Urothelium cell line (cell line): ENCODE measurements at places on chromosomes 13 and 19.

GRCh38 chr19:12984683-12985048 is 10.6 kb upstream of the NFIX start:
- no peak for DNase-seq

DNA sequence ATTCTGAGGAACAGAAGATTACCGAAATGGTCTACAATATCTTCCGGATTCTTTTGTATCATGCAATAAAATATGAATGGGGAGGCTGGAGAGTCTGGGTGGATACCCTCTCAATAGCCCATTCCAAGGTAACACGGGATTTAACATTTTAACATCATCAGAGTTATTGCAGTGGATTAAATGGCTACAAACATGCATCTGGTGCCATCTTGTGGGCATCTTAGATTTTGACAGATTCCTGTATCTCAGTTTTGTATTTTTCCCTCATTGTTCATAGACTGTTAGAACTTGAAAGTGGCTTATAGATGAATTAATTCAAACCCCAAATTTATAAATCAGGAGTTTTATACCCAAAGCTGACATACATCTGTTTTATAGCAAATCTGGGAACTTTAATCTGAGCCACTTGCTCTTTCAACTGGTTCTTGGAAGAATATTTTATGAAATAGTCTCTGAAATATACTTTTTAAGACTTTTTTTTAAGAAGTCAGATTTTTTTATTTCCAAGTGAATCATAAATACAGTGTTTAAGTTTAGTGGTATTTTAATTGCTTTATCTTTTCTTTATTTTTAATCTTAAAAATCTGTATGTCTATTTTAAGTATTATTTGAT is 215.2 kb downstream of the NBEA start:
- DNase-seq, result peak; percentile 15

DNA sequence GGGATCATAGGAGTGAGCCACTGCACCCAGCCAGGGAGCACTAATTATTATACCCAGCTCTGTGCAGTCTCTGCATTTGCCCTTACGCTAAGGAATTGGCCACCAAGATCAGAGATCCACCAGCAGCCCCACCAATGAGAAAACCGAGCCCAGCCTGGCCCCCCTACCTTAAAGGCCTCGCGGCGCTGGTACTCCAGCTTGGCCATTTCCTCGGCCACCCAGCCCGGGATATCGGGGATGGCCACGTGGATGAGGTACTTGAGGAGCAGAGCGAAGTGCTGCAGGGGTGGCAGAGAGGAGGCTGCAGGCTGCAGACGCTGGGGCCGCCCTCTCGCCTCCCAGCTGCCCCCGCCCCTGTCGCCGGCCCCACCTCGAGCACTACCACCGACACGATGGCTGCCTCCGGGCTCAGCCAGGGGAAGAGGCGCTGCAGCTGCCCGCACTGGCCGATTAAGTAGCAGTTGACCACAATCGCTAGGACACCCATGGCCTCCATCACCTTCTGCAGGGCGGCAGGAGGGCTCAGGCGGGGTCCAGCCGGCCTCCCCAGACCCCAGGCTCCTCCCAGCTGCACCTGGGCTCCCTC is 7.5 kb downstream of the ANO8 start:
- no peak for DNase-seq

- peak; percentile 50 for DNase-seq
Measured at GRCh38 chr19:27774827-27775226, 1438.1 kb downstream of the UQCRFS1 start.

DNA sequence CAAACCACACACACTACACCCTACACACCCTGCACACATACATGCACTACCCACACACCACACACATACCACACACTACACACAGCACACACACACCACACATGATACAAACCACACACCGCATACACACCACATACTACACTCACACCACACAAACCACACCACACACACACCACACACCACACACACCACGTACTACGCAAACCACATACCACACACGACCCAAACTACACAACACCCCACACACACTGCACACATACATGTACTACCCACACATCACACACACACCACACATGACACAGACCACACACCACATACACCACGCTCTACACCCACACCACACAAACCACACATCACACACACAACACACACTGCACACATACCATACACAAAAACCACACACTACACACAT is 6.6 kb downstream of the MAG start:
- no peak for DNase-seq

GRCh38 chr13:30654430-30654829 is 36.7 kb downstream of the USPL1 start:
- DNase-seq, result no peak

- DNase-seq, result no peak
Measured at GRCh38 chr13:91216928-91217700, 130.4 kb upstream of the MIR17HG start.

GRCh38 chr19:495402-496111 is 729 bp upstream of the MADCAM1 start:
- peak; percentile 45 for DNase-seq

- DNase-seq, result no peak
Measured at GRCh38 chr19:10544753-10545251, 1.1 kb downstream of the ATG4D start.

DNA sequence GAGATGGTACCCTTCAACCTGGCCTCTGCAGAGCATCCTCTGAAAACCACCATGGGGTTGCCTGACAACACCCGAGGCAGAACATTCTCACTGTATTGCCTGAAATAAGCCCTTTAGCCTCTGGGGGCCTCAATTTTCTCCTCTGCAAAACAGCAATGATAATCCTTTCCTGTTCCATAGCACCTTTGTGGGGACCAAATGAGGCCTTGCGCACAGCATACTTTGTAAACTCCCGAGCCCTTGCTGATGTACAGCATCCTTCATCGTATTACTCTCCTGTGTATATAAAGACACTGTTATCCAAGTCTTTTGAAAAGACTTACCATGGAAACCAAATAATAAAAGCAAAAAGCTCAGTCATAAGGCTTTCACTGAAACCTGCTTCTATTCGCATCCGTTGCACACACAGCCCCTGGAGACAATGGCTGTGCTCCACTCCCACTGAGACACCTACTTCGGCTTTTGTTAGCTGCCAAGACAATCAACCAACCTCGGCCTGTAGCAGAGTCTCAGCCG is 276.0 kb downstream of the FOXO1 start:
- no peak for DNase-seq

DNA sequence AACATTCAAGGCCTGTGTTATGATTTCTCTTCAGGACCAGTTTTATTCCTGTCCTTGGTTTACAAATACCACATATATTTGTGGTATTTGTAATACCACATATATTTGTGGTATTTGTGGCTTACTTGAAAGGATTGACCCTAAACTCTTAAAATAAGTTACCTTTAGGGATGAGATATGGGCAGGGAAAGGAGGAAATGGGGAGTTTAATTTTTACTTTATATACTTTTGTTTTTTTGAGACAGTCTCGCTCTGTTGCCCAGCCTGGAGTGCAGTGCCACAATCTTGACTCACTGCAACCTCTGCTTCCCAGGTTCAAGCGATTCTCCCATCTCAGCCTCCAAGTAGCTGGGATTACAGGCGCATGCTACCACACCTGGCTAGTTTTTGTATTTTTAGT is 2.3 kb upstream of the TGDS start:
- DNase-seq, result no peak

DNA sequence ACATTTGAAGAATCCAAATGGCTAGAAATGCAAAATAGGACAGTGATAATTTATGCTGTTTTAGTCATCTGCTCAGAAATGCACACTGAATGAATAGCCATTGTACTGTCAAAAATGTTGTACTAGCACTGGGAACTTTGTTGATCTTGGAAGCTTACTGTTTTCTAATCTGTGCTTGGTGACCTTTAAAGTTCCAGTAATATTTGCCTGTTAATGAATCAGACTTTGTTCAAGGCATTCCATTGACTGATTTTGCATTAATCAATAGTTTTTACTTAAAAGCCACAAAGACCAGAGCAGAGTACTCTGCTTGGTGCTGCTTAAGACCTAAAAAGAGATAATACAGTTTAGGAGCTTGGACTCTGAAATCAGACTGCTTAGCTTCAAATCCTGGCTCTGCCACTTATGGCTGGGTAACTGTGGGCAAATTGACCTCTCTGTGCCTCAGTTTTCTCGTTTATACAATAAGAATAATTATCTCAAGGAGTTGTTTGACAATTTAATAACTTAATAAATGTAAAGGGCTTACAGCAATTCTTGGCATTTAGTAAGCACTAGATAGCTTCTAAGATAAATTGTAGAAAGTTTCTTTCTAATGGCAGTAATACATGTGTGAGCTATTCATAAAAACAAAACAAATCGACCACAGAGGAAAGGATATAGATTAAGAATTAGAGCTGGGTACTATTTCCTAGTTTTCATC is 4.6 kb upstream of the SLAIN1 start:
- DNase-seq, result no peak

GRCh38 chr13:108922108-108922507 is 292.7 kb downstream of the MYO16 start:
- DNase-seq, result no peak

GRCh38 chr13:27573265-27573664 is 47.1 kb downstream of the LNX2 start:
- DNase-seq, result no peak

- DNase-seq, result no peak
Measured at GRCh38 chr19:16070366-16070990, 5.8 kb upstream of the TPM4 start.
